ENCODE measurements at places on chromosomes 11 and 22. TPM values are rescaled to one million over a fixed set of nuclear protein-coding genes. Genes with fewer than 3 reads are reported as not detected.

GRCh38 chr11:118622376-118623268, 15.2 kb downstream of the PHLDB1 start:
- DNase-seq: peak; percentile 76

Gene TIGD3
- 0.16 TPM for total RNA-seq

Gene FAM181B
- 1.9 TPM for total RNA-seq

DNA sequence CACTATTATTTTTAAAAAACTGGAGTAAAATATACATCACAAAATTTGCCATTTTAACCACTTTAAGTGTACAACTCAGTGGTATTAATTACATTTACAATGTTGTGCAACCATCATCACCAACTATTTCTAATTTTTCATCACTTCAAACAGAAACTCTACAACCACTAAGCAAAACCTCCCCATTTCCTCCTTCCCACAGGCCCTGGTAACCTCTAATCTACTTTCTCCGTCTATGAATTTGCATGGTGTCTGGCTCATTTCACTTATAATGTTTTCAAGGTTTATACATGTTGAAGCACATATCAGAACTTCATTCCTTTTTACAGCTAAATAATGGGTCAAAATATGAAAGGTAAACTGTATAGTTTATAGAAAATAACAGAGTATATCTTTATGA, 24.4 kb downstream of the DDI1 start:
- DNase-seq: no peak
